ENCODE measurements at places on chromosomes 1 and 21. TPM values are rescaled to one million over a fixed set of nuclear protein-coding genes. Genes with fewer than 3 reads are reported as not detected.
A peak's percentile ranks its signal among the peaks of the same experiment; 100 is the strongest.

The TCEANC2 gene
- total RNA-seq, result 11.7 TPM

DNA sequence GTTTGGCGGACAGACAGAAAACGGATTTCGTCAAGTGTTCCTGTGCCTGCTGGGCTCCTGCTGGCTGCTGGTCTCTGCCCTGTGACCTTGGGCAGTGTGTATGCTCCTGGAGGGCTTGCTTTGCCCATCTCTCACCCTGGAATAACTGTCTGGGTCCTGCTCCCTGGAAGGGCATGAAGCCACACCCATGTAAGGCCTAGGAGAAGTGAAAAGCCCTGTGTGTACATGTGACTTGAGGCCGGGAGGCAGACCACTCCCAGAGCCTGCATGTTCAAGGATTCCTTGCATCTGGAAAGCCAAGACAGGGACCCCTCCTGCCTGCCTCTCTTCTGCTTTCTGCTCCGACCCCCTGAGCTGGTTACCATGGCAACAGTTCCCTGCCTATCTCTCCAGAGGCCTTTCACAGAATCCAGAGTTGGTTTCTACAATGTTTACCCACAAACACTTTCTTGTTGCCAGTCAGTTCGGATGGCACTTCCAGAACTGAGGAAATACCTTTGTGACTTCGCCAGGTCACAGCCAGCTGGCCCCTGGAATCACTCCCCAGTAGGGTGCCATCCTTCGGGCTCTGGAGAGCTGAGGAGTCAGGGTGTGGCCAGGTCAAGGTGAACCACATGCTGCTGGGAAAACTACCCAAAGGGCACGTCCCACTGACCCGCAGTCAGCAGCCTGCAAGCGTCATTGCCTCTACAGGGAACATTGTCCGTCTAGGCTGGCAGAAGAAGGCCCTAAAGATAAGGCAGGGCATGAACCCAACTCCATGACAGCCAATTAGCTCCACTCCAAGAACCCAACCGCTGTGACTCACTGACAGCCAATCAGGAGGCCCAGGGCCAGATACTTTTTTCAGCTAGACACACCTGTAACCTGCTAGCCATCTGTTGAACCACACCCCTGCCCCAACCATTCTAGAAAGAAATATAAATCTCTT, 14.7 kb upstream of the GPR37L1 start:
- H3K27me3 ChIP-seq, result no peaks in the 10 kb centered on the region
- no peaks in the 10 kb centered on the region for H3K36me3 ChIP-seq
- H3K4me3 ChIP-seq, result no peak overlapping the region
- H3K4me1 ChIP-seq, result no peaks in the 10 kb centered on the region
- no peak for DNase-seq

The DPM3 gene
- 60.0 TPM for total RNA-seq

The CXADR gene
- 0.08 TPM for total RNA-seq

GRCh38 chr1:239387304-239388158, 1.2 kb downstream of the CHRM3 start:
- peaks cover 20% of the 10 kb centered on the region for H3K4me1 ChIP-seq
- H3K4me3 ChIP-seq, result peak overlapping the region; percentile 88
- H3K27me3 ChIP-seq, result peaks cover 69% of the 10 kb centered on the region
- DNase-seq, result peak; percentile 31

- H3K4me3 ChIP-seq, result peak overlapping the region; percentile 37
- H3K4me1 ChIP-seq, result peaks cover 29% of the 10 kb centered on the region
- peak overlapping the region; percentile 54 for H3K27ac ChIP-seq
- no peak for DNase-seq
- peaks cover 2% of the 10 kb centered on the region for H3K27me3 ChIP-seq
Observed at GRCh38 chr1:203638950-203639349, 12.3 kb downstream of the ATP2B4 start.

DNA sequence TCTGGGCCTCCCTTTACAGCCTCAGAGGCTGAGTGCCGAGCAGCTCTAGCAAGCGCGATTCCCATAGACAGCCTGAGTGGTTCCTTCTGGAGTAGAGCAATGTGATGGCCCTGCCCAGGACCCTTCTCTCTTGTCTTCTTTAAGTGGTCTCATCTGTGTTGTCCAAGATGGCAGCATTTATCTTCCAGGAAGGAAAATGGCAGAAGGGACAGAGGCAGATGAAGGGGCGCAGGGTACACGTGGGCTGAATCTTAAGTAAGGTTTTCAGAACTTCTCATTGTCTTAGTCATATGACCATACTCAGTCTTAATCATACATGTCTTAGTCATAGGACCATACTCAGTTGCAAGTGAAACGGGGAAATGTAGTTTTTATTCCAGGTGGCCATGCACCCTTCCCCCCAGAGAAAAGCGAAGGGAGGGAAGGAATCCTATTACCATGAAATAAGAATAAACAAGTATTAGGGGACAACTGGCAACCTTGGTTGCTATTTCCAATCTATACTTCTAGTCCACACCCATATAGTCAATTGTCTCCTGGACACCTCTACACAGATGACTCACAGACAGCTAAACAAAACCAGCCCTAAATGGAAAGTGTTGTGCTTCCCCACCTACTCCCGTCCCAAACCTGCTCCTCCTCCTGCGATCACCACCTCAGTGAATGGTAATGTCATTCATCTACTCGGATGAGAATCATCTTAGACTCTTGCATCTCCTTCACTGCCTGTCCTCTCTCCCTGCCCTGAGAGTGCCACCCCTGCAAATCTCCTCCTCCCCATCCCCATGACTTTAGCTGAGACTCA, 13.3 kb downstream of the OVAAL start:
- no peak overlapping the region for H3K27ac ChIP-seq
- DNase-seq, result no peak
- peaks cover 15% of the 10 kb centered on the region for H3K4me1 ChIP-seq
- H3K4me3 ChIP-seq, result no peak overlapping the region
- H3K36me3 ChIP-seq, result no peaks in the 10 kb centered on the region
- peaks cover 25% of the 10 kb centered on the region for H3K27me3 ChIP-seq

DNA sequence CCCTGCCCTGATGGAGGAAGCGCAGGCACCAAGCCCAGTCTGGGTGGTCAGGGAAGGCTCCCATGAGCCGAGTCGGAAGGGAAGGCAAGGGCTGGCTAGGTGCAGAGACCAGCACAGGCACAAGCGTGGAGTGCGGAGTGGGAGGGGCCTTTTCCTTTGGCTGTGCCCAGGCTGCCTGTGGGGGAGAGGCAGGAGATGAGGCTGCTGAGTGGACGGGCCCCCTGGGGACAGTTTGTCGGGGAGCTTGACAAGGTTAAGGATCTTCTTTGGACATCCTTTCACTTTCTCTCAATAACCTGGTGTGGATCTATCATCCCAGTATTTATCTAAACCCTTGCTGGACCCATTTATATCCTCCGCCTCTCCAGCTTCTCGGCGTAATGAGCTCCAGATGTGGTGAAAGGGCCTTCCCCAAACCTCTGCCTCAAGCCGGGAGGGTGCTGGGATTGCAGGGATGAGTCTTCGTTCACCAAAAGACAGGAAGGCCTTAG, 42.9 kb downstream of the EPHB2 start:
- peaks cover 3% of the 10 kb centered on the region for H3K4me1 ChIP-seq
- H3K27me3 ChIP-seq, result no peaks in the 10 kb centered on the region
- no peak for DNase-seq

The AVPR1B gene
- not detected for total RNA-seq

GRCh38 chr1:55216096-55216495, 932 bp upstream of the USP24 start:
- peak overlapping the region; percentile 91 for H3K4me3 ChIP-seq
- H3K36me3 ChIP-seq, result peaks cover 3% of the 10 kb centered on the region
- no peak for DNase-seq
- H3K27me3 ChIP-seq, result no peaks in the 10 kb centered on the region

GRCh38 chr1:156811168-156811567, 5.5 kb downstream of the SH2D2A start:
- no peaks in the 10 kb centered on the region for H3K27me3 ChIP-seq
- H3K4me1 ChIP-seq, result peaks cover 64% of the 10 kb centered on the region
- H3K27ac ChIP-seq, result peak overlapping the region; percentile 63

- H3K27me3 ChIP-seq, result no peaks in the 10 kb centered on the region
- peaks cover 19% of the 10 kb centered on the region for H3K36me3 ChIP-seq
- DNase-seq, result no peak
- peaks cover 32% of the 10 kb centered on the region for H3K4me1 ChIP-seq
- no peak overlapping the region for H3K4me3 ChIP-seq
- no peak overlapping the region for H3K27ac ChIP-seq
Observed at GRCh38 chr21:42981214-42981523, 6.8 kb downstream of the PKNOX1 start.

DNA sequence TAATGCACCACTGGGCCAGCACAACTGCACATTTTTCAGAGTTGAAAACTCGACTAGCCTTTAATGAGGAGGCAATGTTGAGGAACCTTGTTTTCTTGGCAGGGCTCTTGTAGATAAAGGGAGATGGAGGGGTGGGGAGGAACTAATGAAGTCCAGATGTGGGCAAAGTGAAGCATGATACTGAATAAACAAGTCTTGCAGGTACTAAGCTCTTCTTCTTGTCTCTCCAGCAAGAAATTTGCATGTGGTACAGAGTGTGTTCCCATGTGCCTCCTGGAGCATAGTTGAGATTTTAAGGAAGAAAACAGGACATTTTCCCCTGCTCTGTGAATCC, 47.0 kb downstream of the PLPP3 start:
- DNase-seq, result no peak
- no peak overlapping the region for H3K4me3 ChIP-seq
- peaks cover 6% of the 10 kb centered on the region for H3K27me3 ChIP-seq

The VWA1 gene
- total RNA-seq, result 0.85 TPM

DNA sequence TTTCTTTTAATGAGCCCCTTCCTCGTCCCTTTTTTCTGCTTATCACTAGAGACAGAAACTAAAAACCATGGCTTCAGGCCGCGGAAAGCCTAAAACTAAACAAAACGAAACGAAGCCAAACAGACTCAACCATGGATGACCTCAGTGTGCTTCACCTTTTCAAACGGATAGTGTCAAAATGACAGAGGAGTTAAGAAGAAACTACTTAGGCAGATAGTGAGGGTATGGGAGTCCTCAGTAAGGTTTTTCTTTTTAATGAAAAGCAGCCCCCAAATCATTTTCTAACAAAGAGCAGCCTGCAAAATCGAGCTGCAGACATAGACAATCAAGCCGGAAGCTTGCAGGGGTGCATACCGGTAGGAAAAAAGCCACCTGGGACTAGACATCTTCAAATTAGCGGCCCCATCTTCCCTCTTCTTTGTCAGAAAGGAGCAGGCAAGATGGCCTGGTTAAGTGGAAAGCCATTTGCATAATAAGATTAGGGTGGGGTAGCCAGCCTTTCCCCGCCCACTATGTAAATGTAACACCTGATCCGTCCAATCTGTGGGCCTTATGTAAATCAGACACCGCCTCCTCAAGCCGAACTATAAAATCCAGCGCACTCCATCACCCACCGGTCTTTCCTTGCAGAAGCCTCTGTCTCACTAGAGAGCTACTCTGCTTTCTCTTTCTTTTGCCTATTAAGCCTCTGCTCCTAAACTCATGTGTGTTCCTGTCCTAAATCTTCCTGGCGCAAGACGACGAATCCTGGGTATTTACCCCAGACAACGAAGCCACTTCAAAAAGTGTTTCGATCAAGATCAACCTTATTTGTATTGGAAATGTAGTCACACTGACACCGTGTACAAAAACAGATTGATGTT, 6.2 kb upstream of the ERO1B start:
- DNase-seq, result no peak
- H3K27me3 ChIP-seq, result peaks cover 7% of the 10 kb centered on the region
- peaks cover 21% of the 10 kb centered on the region for H3K4me1 ChIP-seq
- no peak overlapping the region for H3K27ac ChIP-seq

The PCBP3 gene
- not detected for total RNA-seq

- H3K4me3 ChIP-seq, result no peak overlapping the region
- H3K4me1 ChIP-seq, result peaks cover 23% of the 10 kb centered on the region
- no peaks in the 10 kb centered on the region for H3K27me3 ChIP-seq
- peaks cover 2% of the 10 kb centered on the region for H3K36me3 ChIP-seq
- H3K27ac ChIP-seq, result no peak overlapping the region
Observed at GRCh38 chr1:9542430-9542829, 3.2 kb downstream of the SLC25A33 start.

- peaks cover 6% of the 10 kb centered on the region for H3K27me3 ChIP-seq
- no peak overlapping the region for H3K27ac ChIP-seq
- no peaks in the 10 kb centered on the region for H3K4me1 ChIP-seq
Observed at GRCh38 chr1:87230501-87230900, 98.2 kb upstream of the LMO4 start.

GRCh38 chr21:40120940-40121575, 253.8 kb downstream of the PCP4 start:
- H3K4me1 ChIP-seq, result no peaks in the 10 kb centered on the region
- H3K27me3 ChIP-seq, result no peaks in the 10 kb centered on the region
- H3K27ac ChIP-seq, result no peak overlapping the region
- no peak for DNase-seq

The MIA3 gene
- total RNA-seq, result 80.7 TPM

GRCh38 chr1:84757301-84757700, 67.0 kb upstream of the SSX2IP start:
- H3K4me1 ChIP-seq, result peaks cover 9% of the 10 kb centered on the region
- H3K36me3 ChIP-seq, result no peaks in the 10 kb centered on the region
- peaks cover 11% of the 10 kb centered on the region for H3K27me3 ChIP-seq
- no peak for DNase-seq
- H3K4me3 ChIP-seq, result no peak overlapping the region

The CRB1 gene
- total RNA-seq, result not detected

The CFAP45 gene
- total RNA-seq, result 1.3 TPM

The MNDA gene
- 0.47 TPM for total RNA-seq

The KRTAP24-1 gene
- total RNA-seq, result not detected

The FMO5 gene
- total RNA-seq, result 0.86 TPM

DNA sequence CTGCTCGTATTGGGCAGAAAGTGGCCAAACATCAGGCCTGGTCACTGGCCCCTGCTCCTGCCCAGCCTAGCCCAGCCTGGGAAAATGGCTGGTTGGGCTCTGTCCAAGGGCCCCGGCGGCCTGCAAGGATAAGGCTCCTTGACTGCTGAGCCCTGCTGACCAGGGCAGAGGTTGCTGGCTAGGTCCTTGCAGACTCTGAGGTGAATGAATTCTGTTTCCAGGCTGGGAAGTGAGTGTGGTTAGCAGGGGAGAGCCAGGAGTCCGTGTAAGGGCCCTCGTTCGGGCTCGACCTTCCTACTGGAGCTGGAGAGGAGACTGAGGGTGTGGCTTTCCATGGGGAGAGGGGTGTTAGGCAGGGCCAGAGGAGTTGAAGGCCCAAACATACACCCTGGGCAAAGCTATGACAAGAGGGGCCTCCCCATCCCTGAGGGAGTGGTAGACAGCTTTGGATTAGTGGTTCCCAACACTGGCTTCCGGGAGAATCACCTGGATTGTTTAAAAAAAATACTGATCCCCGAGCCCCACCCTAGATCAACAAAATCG, 20.6 kb downstream of the CSF1 start:
- no peak for DNase-seq
- peaks cover 20% of the 10 kb centered on the region for H3K36me3 ChIP-seq
- peaks cover 5% of the 10 kb centered on the region for H3K27me3 ChIP-seq
- peak overlapping the region; percentile 6 for H3K27ac ChIP-seq
- H3K4me1 ChIP-seq, result peaks cover 13% of the 10 kb centered on the region

GRCh38 chr1:24946861-24947658, 17.0 kb upstream of the RUNX3 start:
- peaks cover 72% of the 10 kb centered on the region for H3K4me1 ChIP-seq
- no peaks in the 10 kb centered on the region for H3K27me3 ChIP-seq
- H3K36me3 ChIP-seq, result peaks cover 33% of the 10 kb centered on the region

GRCh38 chr1:217747156-217747769, 116.1 kb downstream of the SPATA17 start:
- no peaks in the 10 kb centered on the region for H3K4me1 ChIP-seq
- H3K36me3 ChIP-seq, result no peaks in the 10 kb centered on the region
- DNase-seq, result no peak
- H3K27ac ChIP-seq, result no peak overlapping the region

Measured in activated naive CD8-positive, alpha-beta T cell treated with anti-CD3 and anti-CD28 coated beads, Interleukin-2, amount 10 ng/mL, durations not matched to agents 7 days and 5 days (primary cell).